ENCODE measurements at places on chromosomes 7 and 10.

GRCh38 chr7:103683348-103683747 lies 237.3 kb upstream of the SLC26A5 start:
- DNase-seq, result no peak

- DNase-seq, result no peak
Observed at GRCh38 chr10:34996843-34997242, 93.3 kb downstream of the CUL2 start.

GRCh38 chr10:15813415-15813814 lies 46.9 kb downstream of the MINDY3 start:
- no peak for DNase-seq

DNA sequence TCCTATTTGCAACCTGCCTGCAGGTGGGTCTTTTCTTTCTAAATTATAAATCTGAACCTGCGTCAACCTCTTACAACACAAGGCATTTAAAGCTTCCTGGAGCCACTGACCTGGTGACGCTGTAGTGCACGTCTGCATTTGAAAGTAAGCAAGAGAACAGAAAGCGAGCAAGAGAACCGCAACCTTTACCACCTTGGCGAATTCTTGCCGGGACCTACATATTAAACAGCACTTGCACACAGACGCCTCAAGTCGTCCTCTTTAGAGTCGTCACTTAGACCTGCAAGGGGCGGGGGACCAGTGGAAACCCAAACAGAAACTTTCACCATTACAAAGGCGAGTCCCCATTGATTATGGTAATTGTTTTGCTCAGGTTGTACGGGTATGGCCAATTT lies 9.5 kb downstream of the GLI3 start:
- DNase-seq, result no peak

- DNase-seq, result no peak
Observed at GRCh38 chr7:16301291-16301690, 120.0 kb downstream of the CRPPA start.

All from effector memory CD8-positive, alpha-beta T cell (primary cell).